ENCODE measurements at places on chromosomes 1 and 21.

GRCh38 chr1:13869172-13869797 is 169.3 kb downstream of the PRDM2 start:
- H3K4me1 ChIP-seq = no peaks in the 10 kb centered on the region
- peaks cover 29% of the 10 kb centered on the region for H3K27me3 ChIP-seq
- no peak overlapping the region for H3K4me3 ChIP-seq
- H3K27ac ChIP-seq = no peak overlapping the region
- DNase-seq = no peak

DNA sequence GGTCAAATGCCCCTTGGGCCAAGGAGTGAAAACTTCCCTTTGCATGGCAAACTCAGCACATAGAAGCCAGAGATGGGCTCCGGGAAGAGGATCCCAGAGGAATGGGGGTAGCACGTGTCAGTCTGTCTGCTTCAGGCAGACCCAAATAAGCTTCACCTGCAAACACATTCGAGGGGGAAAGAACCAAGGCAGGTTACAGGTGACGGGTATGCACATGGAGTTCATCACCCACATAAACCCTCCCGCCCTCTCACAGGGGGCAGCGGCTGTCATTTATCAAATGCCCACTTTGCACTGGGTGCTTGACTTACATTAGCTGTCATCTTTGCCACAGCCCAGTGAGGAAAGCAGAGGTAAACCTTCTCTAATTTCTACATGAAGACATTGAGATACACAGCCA is 73.0 kb upstream of the TLR5 start:
- no peak overlapping the region for H3K4me3 ChIP-seq
- H3K4me1 ChIP-seq = no peaks in the 10 kb centered on the region
- DNase-seq = no peak

- no peaks in the 10 kb centered on the region for H3K4me1 ChIP-seq
- H3K27ac ChIP-seq = no peak overlapping the region
- H3K27me3 ChIP-seq = peaks cover 8% of the 10 kb centered on the region
These were observed 122.2 kb upstream of the BEND5 start for GRCh38 chr1:48898894-48899293.

DNA sequence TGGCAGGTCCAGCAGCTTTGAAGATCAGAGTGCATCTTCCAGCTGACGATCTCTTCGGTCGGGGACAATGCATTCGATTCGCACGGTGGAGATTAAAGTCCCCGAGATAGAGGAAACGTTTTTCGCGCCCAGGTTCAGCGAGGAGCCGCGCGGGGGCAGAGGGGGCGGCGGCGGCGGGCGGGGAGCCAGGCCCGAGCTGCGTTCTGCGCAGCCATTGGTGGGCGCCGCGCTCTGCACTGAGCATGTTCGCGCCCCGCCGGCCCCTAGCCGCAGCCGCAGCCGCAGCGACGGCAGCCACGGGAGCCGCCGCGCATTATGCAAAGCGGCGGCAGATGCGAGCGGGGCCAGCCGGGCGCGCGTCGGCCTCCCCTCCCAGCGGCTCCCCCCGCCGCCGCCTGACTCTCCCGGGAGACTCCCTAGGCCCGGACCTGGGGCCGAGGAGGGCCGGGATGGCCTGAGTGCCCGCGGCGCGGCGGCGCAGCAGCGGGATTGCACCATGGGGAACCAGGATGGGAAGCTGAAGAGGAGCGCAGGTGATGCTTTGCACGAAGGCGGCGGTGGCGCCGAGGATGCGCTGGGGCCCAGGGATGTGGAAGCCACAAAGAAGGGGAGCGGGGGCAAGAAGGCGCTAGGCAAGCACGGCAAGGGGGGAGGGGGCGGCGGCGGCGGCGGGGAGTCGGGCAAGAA is at the start of gene FMN2:
FMN2 (plus strand) TSS at position 270 of the 687 bp plus-strand sequence; CDS start at position 497, 227 bp downstream.
- DNase-seq = no peak
- H3K4me3 ChIP-seq = peak within 1 kb of the TSS; percentile 13
- H3K27me3 ChIP-seq = peaks cover 29% of the 10 kb centered on the region
- no peaks in the 10 kb centered on the region for H3K36me3 ChIP-seq
- H3K27ac ChIP-seq = no peak within 1 kb of the TSS
- peaks cover 5% of the 10 kb centered on the region for H3K4me1 ChIP-seq

DNA sequence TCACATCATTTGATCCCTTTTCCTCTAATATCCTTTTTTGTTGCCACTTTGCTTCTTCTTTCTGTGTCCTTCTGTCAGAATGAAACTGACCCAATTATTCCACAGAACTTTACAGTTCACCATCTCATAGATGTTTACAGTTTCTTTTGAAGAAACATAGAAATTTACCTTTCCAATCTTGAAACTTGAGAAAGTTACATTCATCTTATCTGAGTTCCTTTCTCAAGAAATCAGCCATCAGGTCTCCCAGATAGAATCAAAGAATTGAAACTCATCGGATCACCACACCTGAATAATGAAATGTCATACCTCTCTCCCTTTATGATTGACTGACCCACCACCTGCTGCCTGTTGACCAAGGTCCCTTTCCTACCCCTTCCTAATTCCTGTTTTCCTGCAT is 23.7 kb downstream of the CBR1 start:
- H3K4me3 ChIP-seq = no peak overlapping the region
- H3K36me3 ChIP-seq = peaks cover 6% of the 10 kb centered on the region
- no peaks in the 10 kb centered on the region for H3K27me3 ChIP-seq
- DNase-seq = no peak
- H3K4me1 ChIP-seq = peaks cover 11% of the 10 kb centered on the region

GRCh38 chr1:208595745-208596144 is 351.6 kb upstream of the PLXNA2 start:
- no peak for DNase-seq
- H3K27ac ChIP-seq = no peak overlapping the region
- no peak overlapping the region for H3K4me3 ChIP-seq
- H3K36me3 ChIP-seq = no peaks in the 10 kb centered on the region

All from activated B cell treated with CpG ODN at 0.5 μM for 24 hours (primary cell).